ENCODE measurements at places on chromosomes 16 and 17.

DNA sequence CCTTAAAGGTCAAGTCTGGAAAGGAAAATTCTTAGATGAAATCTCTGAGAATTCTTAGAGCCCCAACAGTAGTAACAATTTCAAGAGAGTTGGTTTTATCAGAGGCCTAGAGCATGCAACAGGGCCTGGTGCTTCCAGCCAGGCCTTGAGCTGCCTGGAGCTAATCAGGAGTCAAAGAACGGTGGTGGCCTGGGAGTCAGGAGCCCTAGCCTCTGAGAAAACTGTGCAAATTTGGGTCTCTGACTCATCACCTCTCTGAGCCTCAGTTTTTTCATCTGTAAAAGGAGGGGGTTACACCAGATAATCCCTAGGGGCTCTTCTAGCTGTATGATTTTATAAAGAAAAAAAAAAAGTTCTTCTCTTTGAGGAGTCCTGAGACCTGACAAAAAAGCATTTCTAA, 227.3 kb upstream of the RPL38 start:
- peak; percentile 56 for DNase-seq

GRCh38 chr17:32660496-32660985, 173.7 kb downstream of the CDK5R1 start:
- no peak for DNase-seq

DNA sequence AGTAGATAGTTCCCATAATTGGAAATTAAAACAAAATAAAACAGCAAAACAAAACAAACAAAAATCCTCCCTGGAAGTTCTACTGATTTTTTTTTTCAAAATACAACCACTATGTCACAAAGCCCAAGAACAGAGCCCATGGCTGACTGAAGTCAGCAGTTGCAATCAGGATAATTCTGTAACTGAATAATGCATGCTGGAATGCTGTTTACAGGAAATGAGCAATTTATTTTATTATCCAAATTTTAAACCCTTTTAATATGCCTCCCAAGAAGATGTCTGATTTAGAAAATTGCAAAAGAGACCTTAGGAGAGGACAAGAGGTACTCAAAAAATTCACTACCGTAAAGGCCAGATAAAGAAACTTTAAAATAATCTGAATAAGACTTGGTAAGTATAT, 578.2 kb downstream of the TOX3 start:
- DNase-seq: no peak

DNA sequence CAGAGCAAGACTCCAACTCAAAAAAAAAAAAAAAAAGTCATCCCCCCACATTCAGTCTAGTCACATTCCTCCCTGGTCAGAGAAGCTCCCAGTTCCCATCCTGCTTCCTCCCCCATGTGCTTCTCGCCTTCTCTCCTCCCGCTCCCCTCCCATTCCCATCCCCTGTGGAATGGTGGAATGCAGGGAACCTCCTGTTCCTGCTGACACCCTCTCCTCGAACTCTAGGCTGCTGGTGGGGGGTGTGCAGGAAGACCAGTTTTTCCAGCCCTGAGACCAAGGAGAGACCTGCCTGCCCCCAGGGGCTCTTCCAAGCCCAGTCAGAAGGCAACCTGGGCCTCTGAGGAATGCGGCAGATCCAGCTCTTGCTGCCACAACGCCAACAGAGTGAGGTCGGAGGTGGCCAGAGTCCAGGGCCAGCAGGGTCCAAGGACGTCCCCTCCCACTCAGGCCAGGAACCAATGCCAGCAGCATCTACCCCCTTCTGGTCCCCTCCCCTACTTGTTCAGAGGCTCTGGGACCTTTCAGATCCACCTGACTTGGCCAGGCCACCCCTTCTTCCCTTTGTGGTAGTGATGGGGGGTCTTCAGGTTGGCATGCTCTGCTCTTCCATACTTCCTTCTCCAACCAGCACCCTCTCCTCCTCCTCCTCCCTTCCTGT, 39.3 kb upstream of the TAC4 start:
- no peak for DNase-seq

- DNase-seq: peak; percentile 25
These were observed 1.2 kb downstream of the GPRC5B start for GRCh38 chr16:19883296-19883965.

DNA sequence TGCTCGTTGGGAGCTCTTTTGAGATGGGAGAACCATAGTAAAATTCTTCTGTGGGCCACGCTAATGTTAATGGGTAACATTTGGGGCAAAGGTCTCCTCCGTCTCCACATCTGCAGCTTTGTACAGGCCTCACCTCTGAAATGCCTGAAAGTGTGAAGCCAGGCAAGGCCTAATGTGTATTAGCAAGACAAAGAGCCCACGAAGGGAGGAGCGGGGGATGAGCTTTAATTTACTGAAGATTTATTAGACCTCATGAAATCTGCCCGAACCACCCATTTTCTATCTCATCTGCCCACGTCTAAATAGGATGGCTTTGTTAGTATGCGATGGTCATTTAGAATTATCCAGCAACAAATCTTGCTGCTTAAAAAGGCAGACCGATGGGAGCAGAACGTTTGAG, 408.9 kb downstream of the PMP22 start:
- no peak for DNase-seq

DNA sequence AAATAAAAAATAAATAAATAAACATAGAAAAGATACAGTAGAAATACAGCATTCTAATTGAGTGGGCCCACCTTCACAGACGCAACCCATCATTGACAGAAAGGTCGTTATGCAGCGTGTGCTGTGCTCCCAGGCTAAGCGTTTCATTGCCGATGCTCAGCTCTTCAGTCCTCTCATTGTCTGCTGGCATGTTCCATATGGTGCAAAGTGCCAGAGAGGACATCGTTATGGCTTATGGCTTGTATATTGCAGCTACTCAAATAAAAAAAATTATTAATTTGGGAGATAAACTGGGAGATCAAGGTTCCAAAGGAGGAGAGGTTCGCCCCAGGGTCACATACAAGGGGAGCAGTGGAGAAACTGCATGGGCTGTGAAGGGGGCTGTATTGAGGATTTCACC, 11.3 kb upstream of the UBALD2 start:
- DNase-seq: no peak

DNA sequence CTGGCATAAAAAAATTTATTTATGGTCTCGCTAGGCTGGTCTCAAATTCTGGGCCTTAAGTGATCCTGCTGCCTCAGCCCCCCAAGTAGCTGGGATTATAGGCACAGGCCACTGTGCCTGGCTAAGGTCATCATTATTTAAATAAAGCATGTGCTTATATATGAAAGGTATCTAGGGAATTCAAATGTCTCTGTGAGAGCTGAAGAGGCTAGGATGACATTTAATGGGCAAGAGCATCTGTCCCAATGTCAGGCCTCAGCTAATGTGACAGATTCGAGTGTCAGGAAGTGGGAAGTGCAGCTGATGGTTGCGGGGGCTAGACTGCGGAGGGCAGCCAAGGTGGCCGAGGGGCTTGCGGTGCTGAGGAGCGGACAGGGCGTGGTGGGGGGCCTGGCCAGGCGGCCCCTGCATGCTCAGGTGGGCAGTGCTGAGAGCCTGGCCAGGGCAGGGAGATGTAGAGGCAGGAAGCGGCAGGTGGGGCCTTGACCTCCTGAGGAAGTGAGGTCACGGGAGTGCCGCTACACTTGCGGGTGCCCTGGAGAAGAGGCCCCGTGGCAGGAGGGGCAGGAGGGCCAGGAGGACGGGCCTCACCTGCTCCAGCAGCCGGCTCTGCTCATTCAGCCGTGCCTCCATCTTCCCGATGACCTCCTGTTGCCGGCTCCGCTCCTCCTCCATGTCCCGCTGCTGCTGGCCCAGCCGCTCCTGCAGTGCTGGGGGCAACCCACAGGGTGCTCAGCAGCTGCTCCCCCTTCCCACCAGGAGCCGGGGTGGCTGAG, 12.6 kb upstream of the MRPL38 start:
- no peak for DNase-seq

GRCh38 chr16:49912721-49913120, 56.8 kb upstream of the ZNF423 start:
- DNase-seq: no peak

DNA sequence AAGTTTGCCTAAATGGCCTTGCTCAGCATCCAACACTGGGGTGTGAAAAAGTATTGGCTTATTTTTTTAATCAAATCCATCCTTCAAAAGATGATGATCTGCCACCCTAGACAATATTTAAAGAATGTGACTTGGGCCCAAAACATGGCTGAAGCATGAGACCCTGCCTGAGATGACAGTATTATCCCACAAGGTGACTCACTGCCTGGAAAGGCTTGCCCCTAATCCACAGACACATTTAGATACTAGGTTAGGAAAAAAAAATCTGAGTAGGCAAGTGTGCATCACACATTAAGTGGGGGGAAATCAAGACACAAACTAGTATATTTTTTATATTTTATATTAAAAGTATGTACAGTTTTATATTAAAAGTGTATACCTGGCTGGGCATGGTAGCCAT, 38.4 kb downstream of the TOM1L2 start:
- DNase-seq: no peak

DNA sequence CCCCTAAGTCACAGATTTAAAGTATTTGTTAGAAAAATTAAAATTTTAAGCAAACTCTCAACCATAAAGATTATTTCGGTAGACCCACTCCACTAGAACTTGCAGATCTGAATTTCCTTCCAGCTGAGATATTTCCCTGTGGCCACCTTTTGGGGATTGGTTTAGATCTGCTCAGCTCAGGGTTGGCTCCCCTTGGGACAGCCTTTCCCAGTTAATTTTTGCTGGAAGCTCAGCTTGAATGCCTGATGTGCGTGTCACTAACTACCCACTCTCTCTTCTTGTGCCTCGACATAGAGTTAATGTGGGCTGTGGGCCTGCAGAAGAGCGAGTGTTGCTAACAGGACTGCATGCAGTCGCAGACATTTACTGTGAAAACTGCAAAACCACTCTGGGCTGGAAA, 57.6 kb downstream of the YPEL2 start:
- DNase-seq: no peak

DNA sequence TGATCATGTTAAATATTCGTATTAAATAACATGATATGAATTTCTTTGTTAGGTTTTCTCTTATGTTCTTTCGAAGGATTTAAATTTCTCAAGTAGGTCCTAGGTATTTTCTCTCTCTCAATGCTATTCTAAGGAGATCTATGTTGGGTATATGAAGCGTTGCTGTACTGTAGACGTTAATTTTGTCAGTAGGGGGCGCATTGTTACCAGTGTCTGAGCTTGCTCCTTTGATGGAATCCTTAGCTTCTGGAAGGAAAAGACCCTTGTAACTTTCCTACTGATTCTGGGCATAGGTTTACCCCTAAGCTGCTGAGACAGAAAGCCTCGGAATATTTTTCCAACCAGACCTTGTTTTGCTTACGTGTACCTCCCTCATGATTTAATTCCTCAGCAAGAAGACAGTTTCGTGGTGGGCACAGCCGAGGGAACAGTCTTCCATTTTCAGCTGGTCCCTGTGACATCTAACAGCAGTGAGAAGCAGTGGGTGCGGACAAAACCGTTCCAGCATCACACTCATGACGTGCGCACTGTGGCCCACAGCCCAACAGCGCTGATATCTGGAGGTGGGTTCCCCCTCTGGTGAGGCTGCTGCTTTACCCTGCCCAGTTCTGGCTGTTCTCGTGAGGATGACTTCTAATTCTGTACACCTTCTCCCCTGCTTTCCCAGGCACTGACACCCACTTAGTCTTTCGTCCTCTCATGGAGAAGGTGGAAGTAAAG, 17.9 kb downstream of the UTP4 start:
- DNase-seq: no peak

DNA sequence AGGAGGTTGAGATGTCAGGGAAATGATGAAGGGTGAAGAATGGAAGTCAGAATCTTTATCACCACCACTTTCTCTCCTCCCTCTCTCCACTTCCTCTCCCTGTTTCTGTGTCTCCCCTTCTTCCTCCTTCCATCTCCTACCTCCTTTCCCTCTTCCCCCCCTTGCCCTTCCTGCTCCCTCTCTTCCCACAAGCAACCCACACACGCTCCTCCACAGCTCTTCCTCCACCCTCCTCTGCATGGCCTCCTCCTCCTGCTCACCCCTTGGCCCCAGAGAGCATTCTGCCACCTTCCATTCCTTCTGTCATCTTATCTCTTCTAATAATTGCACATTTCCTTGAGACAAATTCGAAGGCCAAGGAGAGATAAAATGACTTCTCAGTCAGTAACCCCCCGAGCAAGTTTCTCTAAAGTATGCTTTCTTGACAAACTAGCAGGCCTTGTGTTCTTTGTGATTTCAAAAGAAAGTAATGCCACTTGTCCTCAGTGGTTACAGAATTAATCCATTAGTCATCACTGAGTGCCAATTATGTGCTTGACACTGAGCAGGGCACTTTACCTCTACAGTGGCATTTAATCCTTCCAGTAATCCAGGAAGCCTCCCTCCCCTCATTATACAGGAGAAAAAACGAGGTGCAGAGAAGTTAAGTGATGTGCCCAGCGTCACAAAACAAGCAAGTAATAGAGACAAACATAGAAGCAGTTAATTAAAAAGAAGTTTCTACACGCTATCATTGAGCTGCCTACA, 72.3 kb upstream of the CCL1 start:
- no peak for DNase-seq

GRCh38 chr16:88352261-88353200, 30.2 kb upstream of the ZNF469 start:
- no peak for DNase-seq

DNA sequence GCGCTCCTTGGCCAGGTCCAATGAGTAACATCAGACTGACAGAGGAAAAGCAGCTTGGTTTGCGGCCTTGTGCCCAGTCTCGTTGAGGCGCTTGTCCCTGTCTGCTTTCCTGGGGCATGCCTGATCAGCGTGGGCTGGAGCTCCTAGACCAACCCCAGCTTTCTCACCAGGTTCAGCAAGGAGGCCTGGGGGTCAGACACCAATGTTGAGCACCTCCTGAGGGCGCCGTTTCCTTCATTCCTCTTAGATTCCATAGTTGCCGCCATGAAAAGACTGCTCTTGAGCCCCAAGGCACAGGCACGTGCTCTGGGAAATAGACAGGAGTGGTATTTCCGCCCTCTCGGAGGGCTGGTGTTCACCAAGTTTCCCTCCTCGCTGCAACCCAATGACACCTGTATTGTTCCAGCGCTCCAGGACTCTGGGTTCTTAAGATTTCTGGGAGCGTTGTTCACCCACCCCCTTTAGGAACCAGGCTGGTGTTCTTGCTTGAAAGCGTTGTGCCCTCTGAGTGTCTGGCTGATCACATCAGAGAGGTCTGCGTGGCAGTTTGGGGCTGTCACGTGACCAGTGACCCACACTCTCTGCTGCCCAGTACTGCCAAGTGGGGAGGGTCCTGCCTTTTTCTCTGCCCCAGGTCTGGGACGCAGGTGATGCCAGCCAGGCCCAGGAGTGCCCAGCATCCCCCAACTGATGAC, 18.0 kb downstream of the KCTD2 start:
- DNase-seq: no peak

- DNase-seq: no peak
These were observed 12.6 kb upstream of the UQCRC2 start for GRCh38 chr16:21940570-21940969.

DNA sequence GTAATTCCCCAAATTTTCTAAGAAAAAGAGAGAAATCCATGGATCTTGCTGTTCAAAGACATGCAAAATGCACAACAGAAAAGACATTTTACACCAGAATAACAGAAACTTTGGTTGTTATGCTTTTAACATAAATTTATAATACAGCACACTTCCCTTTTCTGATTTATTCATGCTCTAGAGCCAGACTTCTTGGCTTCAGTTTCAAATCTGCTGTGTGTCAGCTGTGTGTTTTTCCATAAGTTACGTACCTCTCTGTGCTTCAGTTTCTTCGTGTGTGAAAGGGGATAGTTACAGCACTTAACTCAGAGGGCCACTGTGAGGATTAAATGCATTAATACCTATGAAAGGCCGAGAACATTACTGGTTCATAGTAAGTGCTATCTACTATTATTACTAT, 6.8 kb upstream of the CCL3L1 start:
- no peak for DNase-seq
